ENCODE measurements at places on chromosomes 12 and 14.
A peak's percentile ranks its signal among the peaks of the same experiment; 100 is the strongest.

DNA sequence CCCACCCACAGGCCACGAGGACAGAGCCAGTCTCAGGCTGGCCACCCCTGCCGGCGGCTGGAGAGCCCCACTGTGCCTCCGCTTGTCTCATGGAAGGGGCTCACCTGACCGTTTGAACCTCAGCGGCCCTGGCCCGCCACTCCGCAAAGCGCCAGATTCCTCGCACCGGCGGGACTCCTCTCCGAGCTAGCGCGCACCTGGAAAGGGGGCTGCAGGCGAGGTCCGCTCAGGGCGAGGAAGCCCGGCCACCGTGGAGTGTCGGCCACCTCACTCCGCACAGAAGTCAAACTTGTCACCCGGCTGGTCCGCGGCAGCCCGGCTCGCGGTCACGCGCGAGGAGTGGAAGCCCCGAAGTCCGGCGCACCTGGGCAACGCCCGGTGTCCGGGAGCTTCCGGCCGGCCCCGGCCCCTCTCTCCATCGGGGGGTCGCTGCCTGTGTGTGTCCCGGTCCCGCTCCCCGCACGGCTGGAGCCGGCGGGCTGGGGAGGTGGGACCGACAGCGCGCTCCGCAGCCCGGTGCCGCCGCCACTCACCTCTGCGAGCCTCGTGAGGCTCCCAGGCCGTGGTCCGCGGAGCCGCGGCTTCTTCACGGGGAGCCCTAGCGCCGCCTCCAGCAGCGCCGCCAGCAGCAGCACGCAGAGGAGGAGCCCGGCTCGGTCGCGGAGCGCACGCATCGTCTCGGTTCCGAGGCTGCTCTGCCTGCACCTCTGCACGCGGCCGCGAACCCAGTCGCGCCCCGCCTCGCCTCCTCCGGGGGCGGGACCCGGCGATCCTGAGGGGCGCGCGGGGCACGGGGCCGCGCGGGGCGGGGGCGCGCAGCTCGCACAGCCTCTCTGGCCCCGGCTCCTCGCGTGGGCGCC lies at the start of gene ISM2:
TSS of gene ISM2 (minus strand) at position 697 of the 860 bp plus-strand sequence. CDS start at position 674, 23 bp downstream.
- DNase-seq: peak; percentile 48

DNA sequence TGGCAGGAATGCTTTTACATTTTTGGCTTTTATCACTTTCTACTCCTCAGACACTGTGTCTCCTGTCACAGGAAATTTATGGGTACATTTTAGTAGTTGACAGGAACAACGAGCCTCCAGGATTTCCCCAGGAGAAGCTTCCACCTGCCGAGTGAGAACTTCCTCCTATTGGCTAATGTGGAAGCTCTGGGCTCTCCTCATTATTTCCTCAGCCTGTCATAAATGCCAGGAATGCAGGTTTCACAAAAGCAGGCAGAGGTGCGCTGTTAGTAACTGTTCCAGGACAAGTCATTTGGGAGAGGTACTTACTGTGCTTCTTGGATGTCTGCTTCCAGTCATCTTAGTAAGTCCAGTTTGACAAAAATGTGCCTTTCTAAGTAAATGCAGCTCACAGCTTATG lies 19.1 kb upstream of the DCP1B start:
- no peak for DNase-seq

DNA sequence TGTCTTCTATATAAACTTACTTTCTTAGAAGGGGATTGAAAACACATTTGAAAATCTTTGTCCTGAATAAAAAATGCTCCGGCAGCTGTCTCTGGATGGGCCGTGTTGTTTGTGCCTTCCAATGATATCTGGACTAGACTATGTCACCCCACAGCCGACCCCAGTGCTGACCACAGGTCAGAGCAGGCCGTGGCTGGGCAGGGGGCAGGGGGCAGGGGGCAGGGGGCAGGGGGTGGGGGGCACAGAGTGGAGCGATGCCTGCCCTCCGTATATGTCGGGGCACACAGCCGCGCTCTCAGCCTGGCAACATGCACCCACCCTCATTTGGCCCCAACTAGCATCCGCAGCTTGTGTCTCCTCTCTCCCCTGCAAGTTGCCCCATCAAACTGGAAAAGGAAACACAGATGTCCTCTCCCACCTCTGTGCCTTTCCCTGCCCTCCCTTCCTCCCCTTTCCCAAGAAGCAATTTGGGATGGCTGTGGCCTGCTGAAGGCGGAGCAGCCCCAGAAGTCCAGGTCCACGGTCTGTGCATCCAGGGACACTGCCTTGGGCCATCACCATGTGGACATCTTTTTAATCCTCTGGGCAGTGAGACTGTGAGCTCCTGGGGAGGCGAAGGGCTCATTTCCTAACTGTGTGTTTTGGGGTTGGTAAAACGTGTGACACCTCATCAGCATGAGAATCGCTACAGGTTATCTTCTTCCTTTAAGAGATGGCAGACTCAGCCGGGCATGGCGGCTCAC lies 295.7 kb upstream of the RTL1 start:
- no peak for DNase-seq

DNA sequence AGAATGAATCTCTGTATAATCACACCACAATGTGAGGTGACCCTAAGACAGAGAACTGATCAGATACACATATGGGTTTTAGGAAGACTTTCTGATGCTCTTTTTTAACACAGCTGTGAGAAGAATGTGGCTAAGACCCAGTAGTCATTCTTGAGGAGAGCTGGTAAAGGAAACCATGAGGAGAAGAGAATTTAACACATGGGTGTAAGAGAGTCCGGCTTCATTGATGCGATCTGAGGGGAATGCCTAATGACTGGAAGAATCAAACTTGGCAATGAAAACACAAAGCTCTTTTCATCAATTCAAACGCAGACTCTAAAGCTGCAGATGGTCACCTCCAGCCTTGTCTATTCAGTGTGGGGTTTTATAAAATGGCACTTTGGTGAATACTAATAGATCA lies 79.3 kb downstream of the FOXA1 start:
- DNase-seq: no peak

DNA sequence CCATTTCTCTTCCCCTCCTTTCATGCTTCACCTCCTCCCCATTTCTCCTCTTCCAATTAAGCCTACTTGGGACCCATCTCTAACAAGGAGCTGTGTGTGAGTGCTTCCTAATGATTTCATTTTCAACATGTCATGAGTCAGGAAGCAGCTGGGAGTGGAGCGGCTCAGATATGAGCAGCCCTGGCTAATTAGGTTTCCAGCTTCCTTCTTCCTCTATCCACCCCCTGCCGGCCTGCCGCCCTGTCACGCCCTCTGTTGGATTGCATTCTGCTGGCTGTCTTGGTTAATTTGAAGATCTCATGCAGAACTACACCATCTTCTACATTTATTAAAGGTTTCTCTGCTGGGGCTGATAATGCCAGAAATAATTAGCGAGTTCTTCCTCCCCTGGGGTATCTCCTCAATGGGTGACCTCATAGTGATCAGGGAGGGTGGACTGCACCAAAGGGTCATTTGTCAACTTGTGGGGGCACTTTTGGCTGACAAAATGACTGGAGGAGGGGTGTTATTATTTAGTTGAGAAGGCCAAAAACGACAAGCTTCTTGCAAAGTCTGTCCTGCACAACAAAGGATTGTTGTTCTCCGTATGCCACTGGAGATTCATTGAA lies 300.9 kb upstream of the SRRM4 start:
- DNase-seq: no peak

DNA sequence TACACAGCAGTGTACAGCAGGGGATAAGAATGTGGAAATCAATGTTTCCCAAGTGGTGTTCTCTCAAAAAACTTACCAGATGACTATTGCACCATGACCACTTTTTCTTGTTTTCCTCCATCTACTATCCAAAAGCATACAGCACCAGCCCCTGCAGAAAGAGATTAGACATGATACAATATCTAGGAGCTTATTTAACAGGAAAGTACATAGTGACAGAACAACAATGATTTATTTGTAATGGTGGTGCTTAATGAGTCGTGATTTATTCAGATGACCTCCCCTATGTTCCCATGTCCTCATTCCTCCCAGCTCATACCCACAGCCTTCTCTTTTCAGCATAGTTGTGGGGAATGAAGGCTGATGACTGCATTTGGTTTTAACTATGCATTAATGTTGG lies 413.6 kb downstream of the BTG1 start:
- no peak for DNase-seq

DNA sequence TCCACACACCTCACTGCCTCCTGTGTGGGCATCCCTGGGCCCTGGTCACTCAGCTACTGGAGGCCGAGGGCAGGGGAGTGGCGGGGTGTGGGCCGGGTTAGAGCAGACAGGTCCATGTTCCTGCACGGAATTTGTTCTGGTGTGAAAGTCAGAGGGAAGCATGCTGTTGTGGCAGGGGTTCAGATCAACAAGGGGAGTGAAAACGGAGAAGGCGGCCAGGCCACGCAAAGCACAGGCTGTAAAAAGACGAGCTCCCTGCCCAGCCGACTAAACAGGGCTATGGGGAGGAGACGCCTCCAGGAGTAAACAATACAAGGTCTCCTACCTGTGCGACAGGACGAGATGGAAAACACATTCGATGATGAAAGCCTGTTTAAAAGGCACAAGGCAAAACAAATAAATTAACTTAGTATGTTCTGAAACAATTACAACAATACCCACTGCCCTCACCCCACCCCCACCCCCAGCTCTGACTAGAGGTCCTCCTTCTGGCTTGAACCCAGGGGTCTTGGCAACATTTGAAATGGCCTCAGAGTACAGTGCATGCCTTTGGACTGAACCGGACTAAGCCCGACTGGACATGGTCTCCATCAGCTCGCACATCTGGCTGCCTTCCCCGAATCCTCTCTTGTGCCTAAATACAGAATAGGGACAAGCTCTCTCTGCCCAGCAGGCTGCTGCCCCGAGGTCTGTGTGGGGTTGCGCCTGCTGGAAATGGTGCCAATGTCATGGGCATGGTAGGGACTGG lies 274.9 kb upstream of the DIO3 start:
- DNase-seq: no peak

- DNase-seq: no peak
These were observed 20.8 kb downstream of the SUSD6 start for GRCh38 chr14:69632164-69632563.

- DNase-seq: peak; percentile 15
These were observed 100.1 kb downstream of the PAH start for GRCh38 chr12:102816816-102817434.

DNA sequence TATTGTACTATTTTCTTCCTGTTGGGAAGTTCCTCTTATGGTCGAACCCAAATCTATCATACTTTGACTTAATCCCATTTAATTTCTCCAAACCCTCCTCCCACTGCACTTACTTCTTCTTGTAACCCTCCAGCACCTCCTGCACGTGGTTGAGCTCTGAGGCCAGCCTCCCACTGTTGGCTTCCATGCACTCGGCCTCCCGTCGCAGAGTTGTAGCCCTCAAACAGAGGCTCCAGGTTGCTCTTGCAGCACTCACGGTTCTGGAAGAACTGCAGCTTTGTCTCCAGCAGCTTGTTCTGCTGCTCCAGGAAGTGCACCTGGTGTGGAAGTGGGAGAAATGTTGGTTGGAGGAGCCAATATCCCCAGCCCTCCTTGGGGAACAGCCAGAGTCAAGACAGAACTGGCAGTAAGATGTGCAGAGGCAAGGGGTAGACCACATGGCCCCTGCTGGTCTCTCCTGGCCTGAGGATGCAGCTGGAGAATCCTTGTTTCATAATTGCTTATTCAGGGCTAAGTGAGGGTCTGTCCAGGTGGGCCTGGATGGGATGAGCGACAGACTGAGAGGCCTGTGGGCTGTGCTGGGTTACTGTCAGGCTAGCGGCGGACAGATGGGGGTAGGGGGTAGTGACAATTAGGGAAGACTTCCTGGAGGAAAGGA lies 18.4 kb upstream of the KRT86 start:
- no peak for DNase-seq

DNA sequence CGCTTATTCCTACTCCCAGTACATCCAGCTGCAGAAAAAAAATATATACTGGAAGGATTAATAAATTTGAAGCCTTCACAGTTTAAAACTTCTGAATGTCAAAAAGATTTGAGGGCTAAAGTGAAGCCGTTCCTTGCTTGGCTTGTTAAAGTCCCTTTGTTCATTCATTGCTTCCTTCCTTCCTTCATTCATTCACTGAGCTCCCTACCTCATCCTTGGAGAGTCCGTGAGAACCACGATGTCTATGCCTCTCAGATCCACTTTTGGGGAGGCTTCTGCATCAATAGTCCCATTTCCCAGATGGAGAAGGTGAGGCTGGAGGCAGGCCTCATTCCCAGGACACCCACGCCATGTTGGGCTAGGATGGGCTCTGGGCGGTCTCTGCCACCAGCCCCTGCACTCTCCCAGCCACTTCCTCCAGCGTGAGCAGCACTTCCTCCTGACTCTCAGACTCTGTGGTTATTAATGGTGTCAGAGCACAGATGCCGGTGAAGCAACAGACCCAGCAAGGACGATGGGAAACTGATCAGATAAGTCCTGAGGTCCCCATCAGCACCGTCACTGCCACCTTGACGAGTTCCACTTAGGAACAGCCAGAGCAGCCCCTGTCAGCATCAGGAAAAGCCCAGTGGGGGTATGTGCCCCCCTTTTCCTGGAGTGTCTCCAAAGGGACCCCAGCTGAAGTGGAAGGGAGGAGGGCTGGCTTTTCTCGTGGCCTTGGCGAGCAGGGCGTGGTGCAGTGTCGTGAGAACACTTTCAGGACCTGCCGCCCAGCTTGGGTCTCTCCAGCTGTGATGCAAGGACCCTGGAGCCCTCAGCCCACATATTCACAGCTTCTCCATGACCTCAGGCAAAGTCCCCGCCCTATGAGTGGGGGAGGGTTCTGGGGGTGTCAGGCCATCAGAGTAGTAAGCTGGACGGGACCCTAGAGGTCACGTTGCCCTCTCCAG lies 21.2 kb downstream of the ASB2 start:
- DNase-seq: no peak

DNA sequence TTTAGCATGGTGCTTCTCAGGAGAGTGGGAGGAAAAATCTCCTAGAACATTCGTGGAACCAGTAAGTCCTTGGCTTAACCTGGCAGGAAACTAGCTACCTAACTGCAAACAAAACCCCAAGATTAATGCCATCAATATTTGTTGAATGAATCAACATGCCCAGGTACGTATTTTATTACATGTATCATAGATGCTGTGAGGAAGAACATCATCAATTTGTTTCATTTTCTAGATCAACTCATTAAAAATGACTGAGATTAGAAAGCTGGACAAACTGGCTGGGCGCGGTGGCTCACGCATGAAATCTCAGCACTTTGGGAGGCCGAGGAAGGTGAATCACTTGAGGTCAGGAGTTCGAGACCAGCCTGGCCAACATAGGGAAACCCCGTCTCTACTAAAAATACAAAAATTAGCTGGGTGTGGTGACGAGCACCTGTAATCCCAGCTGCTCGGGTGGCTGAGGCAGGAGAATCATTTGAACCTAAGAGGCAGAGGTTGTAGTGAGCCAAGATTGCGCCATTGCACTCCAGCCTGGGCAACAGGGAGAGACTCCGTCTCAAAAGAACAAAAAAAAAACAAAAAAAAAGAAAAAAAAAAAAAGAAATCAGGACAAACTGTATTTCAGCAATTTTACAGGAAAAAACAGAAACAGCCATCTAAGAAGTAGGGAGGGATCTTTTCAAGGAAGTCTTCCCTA lies 88.7 kb downstream of the NTN4 start:
- DNase-seq: no peak

- DNase-seq: no peak
These were observed 30.9 kb upstream of the KLRF1 start for GRCh38 chr12:9796346-9796745.

All from NCI-H1092 (cell line).